ENCODE measurements at places on chromosomes 1 and 21.

DNA sequence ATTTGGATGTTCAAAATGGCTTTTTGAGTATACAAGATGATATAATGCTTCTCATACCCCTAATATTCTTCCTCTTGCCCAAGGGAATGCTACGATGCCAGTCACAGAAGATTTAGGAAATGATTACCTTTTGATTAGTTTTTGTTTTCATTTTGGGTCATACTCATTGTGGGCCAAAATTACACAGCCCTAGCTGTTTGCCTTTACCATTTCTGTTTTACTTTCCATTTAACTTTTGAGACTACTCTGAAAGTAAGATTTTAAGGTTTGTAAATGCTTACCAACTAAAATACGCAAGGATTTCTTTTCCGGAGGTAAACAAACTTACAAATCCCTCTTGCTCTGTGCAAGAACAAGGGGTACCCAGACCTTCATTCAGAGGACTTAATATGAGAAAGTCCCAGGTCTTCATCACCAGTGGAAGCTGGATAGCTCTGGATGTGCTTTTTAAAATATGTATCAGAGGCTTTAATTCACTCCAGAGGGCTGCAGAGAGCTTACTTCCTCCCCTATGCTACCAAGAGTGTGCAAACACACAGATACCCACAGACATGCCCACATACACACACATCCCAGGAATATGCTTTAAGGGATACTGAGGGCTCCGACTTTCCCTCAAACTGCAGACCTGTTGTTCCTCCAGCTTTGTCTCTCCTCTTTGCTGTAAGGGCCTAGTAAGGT, 631.4 kb downstream of the SMYD3 start:
- DNase-seq: no peak

- DNase-seq: no peak
These were observed 14.9 kb downstream of the MAP7D1 start for GRCh38 chr1:36170643-36171412.

- no peak for DNase-seq
These were observed 56.7 kb downstream of the UCK2 start for GRCh38 chr1:165884009-165884689.

DNA sequence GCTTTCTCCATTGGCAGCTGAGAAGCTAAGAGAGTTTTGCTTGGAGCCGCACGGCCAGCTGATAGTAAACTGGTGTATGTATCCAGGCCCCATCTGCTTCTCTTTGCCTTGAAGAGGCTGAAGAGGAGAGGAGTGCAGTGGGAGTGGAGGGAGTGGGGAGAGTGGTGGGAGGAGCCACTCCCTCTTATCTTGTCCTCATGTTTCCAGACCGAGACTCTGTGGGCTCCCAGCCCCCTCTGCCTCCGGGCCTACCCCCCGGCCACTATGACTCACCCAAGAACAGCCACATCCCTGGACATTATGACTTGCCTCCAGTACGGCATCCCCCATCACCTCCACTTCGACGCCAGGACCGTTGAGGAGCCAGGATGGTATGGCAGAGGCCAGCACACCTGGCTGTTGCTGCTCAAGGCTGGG, 6.0 kb upstream of the LRRC71 start:
- DNase-seq: no peak

DNA sequence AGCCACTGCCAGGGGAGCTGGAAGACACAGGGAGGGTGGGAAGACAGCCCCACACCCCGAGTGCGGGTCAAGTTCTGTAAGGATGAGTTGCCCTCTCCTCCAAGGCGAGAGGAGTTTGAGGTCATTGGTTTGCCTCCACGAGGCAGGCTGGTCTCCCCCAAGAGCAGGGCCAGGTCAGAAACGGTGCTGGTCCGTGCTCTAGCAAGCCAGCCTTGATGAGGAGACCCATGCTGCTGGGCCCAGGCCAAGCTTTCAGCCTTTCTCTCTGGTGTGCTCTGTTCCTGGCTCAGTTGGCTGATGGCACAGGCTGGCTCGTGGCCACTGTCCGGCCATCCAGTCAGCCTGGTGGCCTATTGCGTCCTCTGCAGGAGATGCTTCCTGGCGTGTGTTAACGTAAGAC, 12.0 kb upstream of the PCBP3 start:
- DNase-seq: no peak

DNA sequence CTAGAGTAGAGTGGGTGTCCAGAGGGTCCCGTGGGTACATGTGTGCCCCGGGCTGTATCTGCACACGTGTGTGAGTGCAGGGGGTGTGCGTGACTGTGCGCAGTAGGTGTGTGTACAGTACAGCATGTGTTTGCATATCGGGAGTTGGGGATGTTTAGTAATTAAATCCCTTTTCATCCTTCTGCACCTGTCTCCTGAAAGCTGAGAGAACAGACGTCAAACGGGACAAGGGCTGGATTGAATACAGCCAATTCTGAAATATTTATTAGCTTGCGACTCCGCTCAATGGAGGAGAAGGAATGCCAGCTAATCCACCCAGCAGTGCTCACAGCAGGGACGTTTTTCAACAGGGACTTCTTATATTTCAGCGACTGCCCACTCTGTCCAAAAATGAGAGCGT, 44.7 kb upstream of the CASZ1 start:
- DNase-seq: no peak

DNA sequence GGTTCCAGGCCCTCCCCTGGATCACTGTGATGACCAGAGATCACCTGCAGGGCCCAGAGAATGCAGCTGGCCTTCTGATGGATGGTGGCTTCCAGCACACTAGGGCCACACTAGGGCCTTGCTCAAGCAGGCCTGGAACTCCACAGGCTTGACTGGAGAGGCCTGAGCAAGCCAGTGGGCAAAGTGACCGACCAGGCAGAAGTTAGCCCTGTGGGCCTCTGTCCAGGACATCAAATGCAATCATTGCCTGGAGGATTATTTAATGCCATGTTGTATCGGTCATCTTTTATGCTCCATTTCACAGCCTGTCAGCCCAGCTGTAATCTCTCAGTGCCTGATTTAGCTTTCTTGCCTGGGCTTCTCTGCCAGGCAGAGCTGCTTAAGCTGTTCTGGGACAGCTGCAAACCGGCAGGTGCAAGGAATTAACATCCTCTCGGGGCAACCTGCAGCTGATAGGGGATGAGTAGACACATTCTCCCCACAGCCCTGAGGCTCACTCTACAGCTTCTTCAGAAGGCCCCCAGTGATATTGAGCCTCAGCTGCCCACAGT, 17.7 kb downstream of the NENF start:
- no peak for DNase-seq

DNA sequence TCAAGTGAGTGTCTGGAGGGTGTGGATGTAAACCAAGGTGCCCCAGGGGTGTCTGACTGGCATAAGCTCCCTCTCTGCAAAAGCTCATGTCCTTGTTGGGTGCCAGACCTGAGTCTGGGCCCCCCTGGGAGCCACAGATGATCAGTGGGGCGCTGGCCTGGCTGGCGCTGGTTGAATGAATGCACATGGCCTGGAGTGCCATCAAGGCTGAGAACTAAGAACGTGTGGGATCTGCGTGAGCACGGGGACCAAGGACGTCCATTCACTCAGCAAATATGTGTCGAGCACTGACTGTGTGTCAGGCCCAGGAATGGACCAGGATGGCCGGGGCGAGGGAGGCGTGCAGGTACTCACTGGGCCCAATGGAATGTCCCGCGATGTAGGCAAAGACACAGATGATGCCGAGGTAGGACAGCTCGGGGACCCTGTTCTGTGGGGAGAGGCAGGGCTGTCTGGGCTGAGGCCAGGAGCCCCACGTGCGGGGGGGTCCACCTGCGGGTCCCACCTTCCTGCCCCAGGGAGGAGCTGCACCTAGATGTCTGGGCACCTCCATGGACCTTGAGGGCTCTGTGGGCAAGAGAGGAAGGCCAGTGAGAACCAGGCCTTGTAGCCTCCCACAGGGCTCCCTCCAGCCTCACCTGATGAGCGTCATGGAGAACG, 19.1 kb downstream of the SLC2A7 start:
- DNase-seq: no peak

DNA sequence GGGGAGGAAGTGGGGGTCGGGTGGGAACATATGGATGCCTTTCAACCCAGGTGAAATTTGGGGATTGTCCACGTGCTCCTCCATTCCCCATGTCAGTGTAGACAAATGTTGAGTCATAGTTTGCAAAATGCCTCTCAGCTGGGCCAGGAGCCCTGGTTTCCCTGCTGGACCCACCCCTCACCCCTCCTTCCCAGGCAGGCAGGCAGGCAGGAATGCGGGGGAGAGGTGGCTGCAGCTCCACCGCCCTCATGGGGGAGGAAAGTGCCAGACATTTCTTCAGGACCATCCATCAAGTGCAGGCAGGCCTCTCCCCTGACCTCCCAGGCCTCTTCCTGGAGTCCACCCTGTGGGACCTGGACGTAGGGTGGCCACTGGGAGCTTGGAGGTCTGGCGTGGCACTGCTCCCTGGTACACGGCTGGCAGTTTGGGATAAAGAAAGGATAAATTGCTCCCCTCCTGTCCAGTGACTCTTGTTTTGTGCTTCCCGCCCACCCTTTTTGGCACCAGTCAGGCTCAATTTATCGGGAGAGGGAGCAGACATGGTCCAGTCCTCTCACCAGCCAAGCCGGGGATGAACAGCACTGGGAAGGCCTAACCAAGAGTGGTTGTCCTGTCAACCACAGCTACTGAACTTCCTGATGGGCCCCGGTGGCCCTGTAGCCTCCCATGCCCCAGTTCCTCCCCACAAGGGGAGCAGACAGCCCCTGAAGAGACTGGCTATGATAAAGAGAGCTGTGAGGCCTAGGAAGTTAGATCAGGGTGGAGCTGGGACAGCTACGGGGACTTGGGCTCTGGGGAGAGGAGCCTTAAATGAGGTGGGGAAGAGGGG, 18.9 kb downstream of the NPR1 start:
- no peak for DNase-seq

DNA sequence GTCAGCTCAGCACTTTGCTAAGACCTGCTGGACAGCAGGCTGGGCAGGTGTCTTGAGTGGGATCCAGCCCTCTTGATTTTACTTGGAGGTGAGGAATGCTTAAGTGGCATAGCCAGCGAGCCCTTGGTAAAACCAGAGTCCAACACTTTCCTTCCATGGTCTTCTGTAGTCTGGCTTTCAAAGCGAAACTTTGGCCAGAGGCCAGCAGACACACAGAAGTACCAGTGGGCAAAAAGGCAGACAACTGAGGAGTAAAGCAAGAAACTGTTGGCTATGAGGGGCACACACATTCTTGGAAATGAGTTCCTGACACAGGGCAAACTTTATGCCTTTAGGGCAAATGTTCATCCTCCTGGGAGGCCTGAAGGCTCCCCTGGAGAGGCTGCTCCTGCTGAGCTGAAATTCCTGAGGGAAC, 281.0 kb upstream of the POU3F1 start:
- DNase-seq: no peak

Measured in activated CD4-positive, alpha-beta T cell treated with anti-CD3 and anti-CD28 coated beads, Interleukin-2, Interleukin-4, amounts not matched to agents 100 ng/mL and 50 ng/mL, durations not matched to agents 16 hours and 8 hours (primary cell).